ENCODE measurements at places on chromosomes 1 and 21.

- DNase-seq: no peak
Measured at GRCh38 chr1:95353194-95353593, 119.2 kb downstream of the RWDD3 start.

- peak; percentile 48 for DNase-seq
Measured at GRCh38 chr1:54409156-54410142, 3.3 kb upstream of the SSBP3 start.

- DNase-seq: no peak
Measured at GRCh38 chr1:236753516-236753915, 41.6 kb upstream of the MTR start.

DNA sequence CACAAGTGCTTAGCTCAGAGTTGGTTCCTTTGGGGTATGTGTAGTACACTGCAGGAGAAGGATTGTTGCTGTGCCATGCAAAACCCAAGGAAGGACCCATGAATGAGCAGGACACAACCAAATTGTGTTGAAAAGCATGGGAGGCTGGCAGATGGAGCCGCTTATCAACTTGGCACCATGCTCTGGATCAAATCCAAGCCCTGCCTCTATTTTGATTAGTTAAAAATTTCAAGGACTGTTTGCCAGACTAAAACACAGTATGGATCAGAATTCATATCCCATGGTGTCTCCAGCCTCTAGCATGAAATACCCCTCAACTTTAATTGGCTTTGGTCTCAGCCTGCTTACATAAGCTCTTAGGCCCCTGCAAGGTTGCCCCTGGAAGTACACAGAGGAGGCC, 27.8 kb downstream of the CCDC185 start:
- DNase-seq: no peak
